Left ventricle myocardium inferior (tissue), 1 donor: ENCODE measurements at places on chromosomes 3 and 15.

GRCh38 chr3:104796556-104796955, 570.2 kb upstream of the ALCAM start:
- DNase-seq: no peak

DNA sequence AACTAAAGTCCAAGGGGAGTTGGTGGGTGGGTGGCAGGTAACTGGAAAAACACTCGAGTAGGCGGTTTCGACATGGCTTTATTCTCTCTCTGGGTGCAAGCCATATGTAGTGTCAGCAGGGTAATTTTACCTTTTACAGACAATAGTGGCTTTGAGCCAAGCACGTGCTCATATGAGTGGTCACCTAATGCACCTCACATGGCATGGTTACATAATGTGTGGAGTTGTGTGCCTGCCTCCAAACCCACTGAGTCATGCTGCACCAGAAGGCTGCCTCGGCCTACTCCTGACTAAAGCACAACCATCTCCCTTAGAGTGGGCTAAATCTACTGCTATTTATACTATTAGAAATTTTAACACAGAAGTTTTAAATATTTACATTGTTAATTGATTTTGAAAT, 16.5 kb downstream of the CCRL2 start:
- no peak for DNase-seq

- no peak for DNase-seq
These were observed 11.5 kb downstream of the CLRN1 start for GRCh38 chr3:150960708-150961684.

- no peak for DNase-seq
These were observed 45.7 kb downstream of the ZBTB38 start for GRCh38 chr3:141413801-141414689.

GRCh38 chr3:190016966-190017365, 103.7 kb downstream of the P3H2 start:
- DNase-seq: no peak

DNA sequence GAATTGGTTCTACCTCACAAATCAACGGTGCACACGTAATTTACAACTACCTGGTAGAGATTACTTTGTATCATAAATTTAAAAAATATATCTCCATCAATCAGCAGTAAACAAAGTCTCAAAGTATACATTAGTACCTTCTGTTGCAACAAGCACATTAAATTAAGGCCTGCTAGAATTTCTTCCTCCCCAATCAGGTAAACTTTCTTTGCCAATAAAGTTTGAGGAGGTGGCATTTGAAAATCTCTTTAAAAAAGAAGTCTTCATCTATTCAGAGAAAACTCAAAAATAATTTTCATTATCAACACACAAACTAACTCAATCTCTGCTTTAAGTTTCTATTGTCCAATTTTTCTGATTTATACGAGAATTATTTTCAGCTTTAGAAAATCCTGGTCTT, 4.4 kb downstream of the CCNL1 start:
- no peak for DNase-seq

- DNase-seq: no peak
These were observed 5.3 kb downstream of the ABHD2 start for GRCh38 chr15:89093509-89093908.

GRCh38 chr15:93173369-93173768, 84.4 kb upstream of the RGMA start:
- DNase-seq: no peak

- no peak for DNase-seq
These were observed 378.9 kb upstream of the ALCAM start for GRCh38 chr3:104987859-104988258.
